ENCODE measurements at places on chromosomes 2 and 18.

DNA sequence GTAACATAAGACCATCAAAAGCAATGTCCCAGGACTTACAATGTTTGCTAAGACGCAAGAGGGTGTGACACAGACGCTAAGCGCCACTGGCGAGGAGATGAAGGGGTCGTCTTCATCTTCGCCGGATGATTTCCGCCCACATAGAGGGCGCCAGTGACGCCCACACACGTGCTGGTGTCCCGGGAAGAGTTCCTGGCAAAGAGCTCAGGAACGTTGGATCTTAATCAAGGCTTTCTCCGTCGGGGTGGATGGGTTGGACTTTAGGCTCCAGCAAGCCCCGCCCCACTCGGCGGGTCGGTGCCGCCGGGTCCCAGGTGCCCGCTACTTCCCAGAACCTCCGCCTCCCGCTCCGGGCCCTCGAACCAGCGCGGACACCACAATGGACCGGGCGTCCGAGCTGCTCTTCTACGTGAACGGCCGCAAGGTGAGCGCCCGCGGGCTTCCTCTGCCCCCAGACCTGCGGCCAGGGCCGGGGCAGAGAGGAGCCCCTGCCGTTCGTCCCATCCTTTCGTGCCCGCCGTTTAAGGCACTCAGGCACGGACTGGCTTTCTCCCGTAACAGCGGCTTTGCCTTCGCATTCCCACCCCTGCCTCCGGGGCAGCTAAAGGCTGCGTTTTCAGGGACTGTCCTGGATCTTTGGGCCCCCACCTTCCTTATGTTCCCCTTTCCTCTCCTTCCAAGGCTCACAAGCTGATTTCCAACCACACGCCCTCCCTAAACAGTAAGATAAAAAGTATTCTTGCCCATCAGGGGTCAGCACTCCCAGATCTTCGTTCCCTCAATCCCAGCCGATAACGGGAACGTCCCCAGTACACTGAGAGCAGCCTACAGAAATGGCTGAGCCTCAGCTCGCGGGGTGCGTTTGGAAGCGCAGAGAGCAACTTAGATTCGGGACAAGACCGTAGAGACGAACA, at the start of gene AOX1:
Gene AOX1 (plus strand): TSS at position 285 of the 914 bp plus-strand sequence. CDS start 95 bp downstream, at position 380.
- DNase-seq = peak; percentile 81

- DNase-seq = no peak
These were observed 564 bp downstream of the MPV17 start for GRCh38 chr2:27322301-27322765.

DNA sequence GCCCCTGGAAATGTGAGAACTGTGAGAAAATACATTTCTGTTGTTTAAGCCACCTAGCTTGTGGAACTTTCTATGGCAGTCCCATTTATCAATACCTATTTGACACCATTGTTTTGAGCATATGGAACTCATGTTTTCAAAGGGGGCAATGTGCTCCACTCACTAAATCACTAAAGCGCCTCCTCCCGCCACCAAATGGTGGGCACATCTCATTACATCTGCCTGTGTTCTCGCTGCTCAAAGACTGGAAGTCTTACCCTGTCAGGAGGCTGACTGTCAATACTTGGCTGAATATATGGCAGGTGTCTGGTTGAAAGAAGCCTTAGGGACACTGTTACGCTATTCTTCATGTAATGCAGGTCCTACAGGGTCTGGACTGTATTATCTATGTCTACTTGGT, 767.7 kb downstream of the TSN start:
- no peak for DNase-seq

- DNase-seq = no peak
These were observed 326.3 kb downstream of the GBX2 start for GRCh38 chr2:235841863-235842262.

GRCh38 chr2:36147670-36148390, 207.7 kb upstream of the CRIM1 start:
- no peak for DNase-seq

DNA sequence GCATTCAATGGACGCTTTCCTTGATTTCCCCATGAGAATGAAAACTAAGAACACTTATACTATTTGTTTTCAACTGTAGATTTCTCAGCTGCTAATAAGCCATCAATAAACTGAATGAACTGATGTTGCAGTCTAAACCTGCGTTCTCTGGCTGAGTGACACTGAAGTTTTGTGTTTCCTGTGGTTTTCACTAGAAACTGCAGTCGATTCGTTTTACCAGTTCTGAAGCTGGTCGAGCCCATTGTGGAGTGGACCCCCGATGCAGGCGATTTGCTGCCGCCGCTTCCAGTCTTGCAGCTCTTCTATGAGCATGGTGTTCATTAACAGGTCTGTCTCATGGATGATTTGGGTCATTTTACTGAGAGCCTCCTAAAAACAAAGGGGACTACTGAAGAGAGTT, 50.6 kb upstream of the STAT1 start:
- no peak for DNase-seq

- no peak for DNase-seq
These were observed 287.8 kb upstream of the CCDC68 start for GRCh38 chr18:55247032-55247431.
